ENCODE measurements at places on chromosomes 3 and 15.

DNA sequence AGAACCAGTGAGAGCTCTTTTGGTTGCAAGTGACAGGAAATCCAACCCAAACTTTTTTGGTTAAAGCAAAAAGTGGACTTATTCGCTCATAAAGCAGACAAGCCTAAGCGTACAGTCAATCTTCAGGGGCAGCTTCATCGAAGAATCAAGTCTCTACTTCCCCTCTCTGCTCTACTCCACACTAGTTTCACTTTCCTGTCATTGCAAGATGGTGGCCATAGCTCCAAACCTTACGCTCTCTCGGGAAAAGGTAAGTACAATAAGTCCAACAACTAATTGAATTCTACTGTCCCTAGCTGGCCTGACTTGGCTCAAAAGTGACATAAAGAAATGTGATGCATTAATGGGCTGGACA, 24.9 kb upstream of the ZNF710 start:
- DNase-seq, result no peak

DNA sequence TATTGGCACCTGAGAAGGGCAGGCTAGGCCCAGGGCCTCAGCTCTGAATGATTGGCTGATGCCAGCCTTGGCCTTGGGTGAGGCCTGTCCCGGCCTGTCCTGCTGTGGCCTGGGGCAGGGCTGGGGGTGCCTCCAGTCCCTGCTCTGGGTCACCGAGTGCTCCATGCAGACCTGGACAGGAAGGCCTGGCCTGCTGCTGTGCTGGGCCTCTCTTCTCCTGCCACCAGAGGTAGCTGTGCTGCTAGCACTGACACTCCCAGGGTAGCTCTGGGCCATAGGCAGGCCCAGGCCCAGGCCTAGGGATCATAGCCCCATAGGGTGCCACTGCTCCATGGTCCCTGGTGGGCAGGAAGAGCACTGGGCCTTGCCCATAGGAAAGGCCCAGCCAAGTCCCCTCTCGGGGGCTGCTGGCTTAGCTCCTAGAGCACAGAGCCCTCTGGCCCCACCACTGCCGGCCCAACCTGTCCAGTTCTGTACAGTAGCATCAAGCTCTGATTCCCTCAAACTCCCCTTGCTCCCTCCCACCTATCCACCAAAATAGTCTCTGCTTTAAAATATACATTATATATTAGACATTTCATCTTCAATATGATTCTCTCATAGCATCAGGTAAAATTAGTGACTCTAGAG, 18.2 kb downstream of the ABTB1 start:
- no peak for DNase-seq

DNA sequence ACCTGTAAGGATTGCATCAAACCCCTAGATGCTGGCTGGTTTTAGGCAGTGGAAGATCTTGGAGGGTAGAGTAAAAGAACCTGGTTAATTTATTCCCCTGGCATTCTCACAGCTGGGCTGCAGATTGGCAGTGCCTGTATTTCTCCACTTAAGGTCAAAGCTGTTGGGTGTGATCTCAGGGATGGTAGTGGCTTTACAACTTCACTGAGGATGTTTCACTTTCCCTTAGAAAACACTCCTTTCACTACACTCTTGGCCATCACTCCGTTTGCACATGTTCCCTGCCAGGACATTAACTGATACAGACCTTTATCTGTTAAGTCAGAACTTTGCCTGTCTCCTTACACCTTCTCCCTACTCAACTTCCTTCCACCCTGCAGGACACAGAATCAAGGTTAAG, 779.1 kb upstream of the SEMA6D start:
- no peak for DNase-seq

DNA sequence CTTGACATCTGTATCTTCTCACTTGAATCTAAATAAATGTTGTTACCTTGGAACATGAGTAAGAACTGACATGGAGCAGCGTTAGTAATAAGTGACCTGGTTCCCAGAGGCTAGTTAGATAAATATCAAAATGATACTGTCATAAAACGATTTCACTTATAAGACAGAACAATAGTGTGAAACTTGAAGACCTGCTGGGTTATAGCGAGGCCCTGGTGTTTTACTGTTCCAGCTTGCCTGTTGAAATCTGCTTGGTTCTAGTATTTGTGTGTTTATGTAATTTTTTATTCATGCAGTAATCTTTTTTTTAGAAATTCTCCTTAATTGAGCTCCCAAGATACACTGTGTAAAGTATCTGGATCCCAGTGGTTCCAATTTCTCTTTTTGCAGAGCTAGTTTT, 129.4 kb downstream of the CACNA2D3 start:
- DNase-seq, result no peak

DNA sequence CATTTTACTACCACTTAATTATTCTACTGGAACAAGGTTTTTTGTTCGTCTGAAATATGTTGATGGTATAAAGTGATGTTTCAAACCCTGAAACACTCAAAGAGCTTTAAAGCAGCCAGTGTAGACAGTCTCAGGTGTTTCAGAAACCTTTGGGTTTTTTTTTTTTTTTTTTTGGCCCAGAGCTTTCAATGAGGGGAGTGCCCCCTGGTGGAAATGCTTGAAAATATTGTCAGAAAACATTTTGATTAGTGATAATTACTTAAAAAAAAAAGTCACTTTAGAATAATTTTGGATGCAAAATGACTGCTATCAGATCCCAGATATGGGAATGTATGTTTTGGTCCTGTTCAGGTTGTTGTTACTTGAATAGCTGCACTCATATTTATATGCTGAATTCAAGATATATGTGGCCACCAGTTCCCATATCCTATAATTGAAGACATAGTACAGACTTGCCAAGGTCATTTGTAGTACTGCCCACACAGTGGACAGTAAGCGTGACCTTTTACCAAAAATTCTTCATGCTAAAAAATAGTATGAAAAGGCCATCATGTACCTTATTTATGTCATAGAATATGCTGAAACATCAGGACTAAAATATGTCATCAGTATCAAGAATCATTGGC, 35.9 kb downstream of the SATB1 start:
- no peak for DNase-seq

DNA sequence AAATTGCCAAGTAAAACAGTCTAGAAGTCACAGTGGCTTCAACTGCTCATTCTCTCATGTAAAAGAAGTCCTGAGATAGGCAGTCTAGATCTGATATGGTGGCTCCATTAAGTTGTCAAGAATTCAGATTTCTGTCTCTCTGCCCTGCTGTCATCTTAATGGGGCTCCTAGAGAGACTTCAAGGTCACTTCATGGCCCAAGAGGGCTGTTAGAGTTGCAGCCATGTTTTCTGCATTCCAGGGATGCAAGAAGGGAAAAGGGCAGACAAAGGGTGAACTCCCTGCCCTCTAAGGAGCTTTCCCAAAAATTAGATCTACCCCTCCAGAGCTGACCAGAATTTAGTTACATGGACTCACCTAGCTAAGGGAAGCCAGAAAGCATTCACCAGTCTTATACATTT, 23.1 kb downstream of the ABHD2 start:
- DNase-seq, result no peak

GRCh38 chr3:119870512-119870911, 88.6 kb downstream of the NR1I2 start:
- no peak for DNase-seq
